ENCODE measurements at places on chromosomes 11 and 22. TPM values are rescaled to one million over a fixed set of nuclear protein-coding genes. Genes with fewer than 3 reads are reported as not detected.

PRRG4 gene
- 11.2 TPM for total RNA-seq

NNMT gene
- 26.7 TPM for total RNA-seq

UCP3 gene
- 0.39 TPM for total RNA-seq

GRCh38 chr11:82765466-82766034 is 31.9 kb upstream of the FAM181B start:
- no peak for DNase-seq

- no peak for DNase-seq
These were observed 93.8 kb upstream of the LMO1 start for GRCh38 chr11:8357505-8357888.

DNA sequence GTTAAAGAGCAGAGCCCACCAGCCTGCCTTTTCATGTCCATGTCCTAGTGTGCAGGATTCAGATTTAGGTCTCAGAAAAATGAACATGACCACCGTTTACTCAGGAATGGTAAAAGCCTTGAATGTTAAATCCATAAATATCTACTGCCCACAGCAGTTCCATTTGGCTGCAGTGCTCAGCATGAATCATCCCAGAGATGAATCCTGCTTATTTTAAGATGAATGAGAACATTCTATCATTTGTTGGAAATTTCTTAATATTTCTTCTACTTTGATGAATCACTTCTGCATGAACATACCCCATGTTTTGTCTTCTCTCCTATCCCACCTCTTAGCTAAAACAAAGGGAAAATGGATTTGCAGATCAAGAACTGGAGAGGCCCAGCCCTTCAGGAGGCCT is 47.5 kb upstream of the AQP11 start:
- no peak for DNase-seq

DNA sequence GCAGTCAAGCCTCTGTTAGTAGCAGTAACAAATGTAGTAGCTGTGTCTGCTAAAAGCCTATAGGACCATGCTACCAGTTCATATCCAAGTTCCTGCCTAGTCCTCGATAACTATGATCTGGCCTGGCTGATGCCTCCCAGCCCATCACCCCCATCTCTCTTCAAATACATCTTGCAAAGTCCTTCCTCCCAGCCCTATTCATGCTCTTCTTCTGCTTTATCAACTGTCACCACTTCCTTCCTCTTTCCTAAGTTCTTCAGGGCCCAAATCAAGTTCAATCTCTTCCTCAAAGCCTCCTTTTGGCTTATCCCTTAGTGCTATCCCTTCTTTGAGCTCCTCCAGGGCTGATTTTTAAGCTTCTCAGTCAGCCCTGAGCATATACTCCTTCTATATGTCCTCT is 150.9 kb upstream of the THY1 start:
- no peak for DNase-seq

DNA sequence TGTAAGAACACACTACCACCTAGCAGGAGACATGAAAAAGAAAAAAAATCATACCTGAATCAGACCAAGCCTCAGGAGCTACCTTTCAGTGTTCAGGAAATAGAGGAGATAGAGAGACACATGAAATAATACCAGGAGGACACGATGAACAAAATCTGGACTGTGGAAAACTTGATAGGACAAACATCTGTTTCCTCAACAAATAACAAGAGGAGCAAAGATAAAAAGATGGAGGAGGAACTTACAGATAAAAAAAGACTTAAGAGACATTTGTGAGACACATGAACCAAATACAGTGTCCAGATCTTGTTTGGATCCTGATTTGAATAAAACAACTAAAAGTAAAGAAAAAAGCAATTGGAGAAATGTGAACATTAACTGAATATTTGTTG is 12.4 kb upstream of the KCNE3 start:
- DNase-seq = no peak

DNA sequence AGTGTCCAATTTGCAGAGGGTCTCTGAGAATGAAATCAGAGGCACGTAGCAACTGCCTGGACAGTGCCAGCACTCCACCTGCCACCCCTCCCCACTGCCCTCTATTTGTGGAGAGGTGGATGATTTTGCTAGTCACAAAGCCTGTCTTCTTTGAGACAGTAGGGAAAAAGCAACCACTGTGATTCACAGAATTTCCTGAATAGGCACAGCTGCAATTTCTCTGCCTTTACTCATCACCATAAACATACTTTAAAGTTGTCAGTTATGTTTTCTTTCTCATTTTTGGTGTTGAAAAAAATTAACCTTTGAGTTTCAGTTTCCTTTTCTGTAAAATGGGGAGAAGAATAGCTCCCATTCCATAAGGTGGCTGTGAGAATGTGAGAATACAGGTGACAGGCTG is 134.3 kb downstream of the TEAD1 start:
- DNase-seq = no peak
